H7 (cell line): ENCODE measurements at places on chromosomes 6 and 20. TPM values are rescaled to one million over a fixed set of nuclear protein-coding genes. Genes with fewer than 3 reads are reported as not detected.
A peak's percentile ranks its signal among the peaks of the same experiment; 100 is the strongest.

DNA sequence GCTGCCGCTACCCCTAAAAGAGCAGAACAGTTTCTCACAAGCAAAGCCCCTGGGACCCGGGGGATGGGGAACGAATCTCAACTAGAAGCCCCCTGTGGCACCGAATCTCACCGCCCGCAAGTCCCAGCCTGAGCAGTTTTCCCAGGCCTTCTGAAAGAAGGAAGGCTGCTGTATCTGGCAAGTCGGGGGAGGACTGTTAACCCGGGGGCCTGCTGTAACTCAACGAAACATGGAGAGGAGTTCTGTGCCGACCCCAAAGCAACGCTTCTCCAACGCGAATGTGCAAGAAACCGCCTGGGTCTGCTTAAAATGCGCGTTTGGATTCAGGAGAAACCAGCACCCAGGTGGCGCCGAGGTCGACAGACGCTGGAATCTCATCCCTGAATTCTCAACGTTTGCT lies 34.2 kb downstream of the DLL1 start:
- DNase-seq = no peak

GRCh38 chr6:115441651-115442050 lies 619.0 kb downstream of the FRK start:
- no peak for DNase-seq

DNA sequence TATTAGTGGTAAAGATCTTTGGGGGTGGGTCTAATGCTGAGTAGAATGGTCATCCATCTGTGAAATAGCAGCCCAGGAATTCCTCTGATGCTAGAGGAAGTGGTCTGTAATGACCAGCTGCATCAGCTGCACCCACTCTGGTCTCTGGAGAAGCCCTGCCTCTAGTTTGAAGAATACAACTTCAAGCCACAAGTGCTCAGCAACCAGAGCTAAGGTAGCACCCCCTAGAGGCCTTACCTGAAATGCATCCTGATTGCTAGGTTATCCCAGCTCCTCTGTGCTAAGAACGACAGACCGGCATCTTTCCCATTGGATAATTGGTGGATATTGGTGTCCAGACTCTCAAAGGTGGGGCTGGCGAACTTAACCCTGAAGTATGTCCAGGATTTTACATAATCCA lies 58.2 kb downstream of the DNAH8 start:
- DNase-seq = peak; percentile 49

GABBR1 gene
- total RNA-seq = 21.8 and 23.2 TPM in 2 replicates

- no peak for DNase-seq
Measured at GRCh38 chr20:10632721-10633509, 40.9 kb downstream of the JAG1 start.

KCNK15 gene
- 0.14 TPM in 1 of 2 replicates, not detected in the other for total RNA-seq

DNA sequence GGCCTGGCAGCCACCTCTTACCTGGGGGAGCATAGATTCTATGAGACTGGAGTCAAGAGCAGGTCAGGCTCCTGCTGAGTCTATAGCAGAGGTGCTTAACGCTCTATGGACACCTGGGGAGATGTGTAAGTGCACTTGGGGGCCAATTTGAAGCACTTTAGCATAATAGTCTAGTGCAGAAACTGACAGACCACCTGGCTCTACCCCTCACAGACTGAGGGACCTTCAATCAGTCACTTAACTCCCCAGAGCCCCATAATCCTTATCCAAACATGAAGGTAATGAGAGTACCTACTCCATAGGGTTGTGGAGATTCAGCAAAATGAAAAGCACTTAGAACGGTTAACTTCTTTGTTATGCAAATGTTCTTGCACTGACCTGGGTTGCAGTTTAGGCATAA lies 87.3 kb upstream of the SLC22A16 start:
- DNase-seq = no peak

- peak; percentile 33 for DNase-seq
Measured at GRCh38 chr6:167588920-167589614, 237.6 kb upstream of the AFDN start.

- DNase-seq = no peak
Measured at GRCh38 chr20:8208226-8208625, 76.2 kb downstream of the PLCB1 start.

GSTA2 gene
- total RNA-seq = not detected in 2 replicates

C20orf141 gene
- total RNA-seq = not detected in 2 replicates

GRCh38 chr6:10586302-10586701 lies 65.2 kb downstream of the GCNT2 start:
- no peak for DNase-seq

- DNase-seq = no peak
Measured at GRCh38 chr6:43861212-43861894, 91.3 kb downstream of the VEGFA start.

DNA sequence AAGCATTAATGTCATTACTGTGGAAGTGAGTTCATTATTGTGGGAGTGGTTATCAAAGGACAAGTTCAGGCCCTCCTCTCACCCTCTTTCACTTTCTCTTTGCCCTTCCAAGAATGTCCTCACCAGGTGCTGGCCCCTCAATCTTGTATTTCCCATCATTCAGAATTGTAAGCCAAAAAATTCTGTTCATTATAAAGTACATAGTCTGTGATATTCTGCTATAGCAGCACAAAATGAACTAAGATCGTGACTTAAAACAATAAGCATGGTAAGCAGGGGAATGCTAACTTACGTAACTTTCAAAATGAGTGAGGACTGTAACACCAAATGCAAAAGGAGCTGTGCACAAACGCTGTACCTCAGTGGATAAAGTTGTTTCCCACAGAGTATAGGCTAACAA lies 515.7 kb upstream of the BTBD3 start:
- no peak for DNase-seq

TMEM14C gene
- total RNA-seq = 129 and 153 TPM in 2 replicates

NKX2-4 gene
- total RNA-seq = not detected in 2 replicates

GRCh38 chr6:91196729-91197128 lies 609.9 kb upstream of the MAP3K7 start:
- DNase-seq = no peak

DNA sequence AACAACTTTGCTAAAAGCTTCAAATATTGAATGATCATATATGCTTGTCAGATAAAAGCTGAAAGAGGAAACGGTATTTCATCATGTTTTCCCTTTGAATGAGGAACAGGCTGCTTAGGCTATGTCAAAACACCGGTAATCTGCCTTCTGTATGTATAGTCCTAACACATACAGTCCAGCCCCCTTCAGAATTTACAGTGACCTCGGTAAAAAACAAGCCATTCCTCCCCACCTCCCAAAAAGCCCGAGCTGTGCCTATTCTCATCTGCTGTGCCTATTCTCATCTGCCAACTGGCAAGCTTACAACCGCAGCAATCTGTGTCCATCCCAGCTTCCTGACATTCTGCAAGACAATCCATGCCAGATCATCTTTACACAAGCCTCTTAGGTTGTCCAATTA lies 26.8 kb upstream of the UBE2J1 start:
- DNase-seq = no peak

DNA sequence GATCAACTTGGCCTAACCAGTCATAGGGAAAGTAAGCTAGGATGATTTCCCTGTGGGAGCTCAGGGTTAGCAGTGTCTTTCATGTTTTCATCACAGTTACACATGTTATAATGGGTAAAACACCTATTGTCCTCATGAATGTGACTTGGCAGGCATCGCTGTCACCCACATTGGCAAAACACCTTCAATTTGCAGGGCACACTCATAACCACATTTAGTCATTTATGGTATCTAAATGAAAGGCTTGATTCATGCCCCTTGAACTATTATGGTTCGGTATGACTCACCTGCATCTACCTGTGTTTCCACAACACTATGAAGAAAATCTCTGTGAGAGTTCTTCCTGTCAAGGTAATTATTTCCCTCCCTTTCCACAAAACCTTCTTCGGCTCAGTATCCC lies 49.2 kb downstream of the FRK start:
- DNase-seq = no peak

GRCh38 chr6:82408952-82409431 lies 45.4 kb downstream of the TPBG start:
- DNase-seq = no peak

DNA sequence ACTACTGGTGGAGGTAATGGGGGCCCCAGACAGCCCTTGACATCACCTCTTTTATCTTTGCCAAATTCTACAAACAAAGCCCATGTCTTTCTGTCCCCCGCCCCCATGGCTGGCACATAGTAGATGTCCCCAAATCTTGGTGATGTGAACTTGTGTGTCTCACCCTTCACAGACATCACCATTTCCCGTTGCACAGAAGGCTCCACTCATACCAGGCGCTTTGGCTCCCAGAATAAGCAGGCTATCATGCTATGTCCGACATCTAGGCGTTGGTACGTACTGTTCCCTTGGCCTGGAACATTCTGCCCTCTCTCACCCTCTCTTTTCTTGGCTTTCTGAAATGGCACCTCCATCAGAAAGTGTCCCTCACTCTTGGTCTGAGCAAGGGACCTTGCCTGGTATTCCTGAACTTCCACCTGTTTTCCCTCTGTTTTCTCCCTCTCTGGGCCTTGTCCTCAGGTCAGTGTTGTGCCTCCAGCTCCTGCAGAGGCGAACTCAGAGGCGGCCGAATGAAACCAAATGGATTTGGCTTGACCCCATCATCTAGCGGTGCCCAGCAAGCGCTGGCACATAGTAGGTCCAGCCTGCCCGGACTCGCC lies 968 bp upstream of the CCN5 start:
- no peak for DNase-seq

GRCh38 chr20:33894798-33895197 lies 83.7 kb downstream of the CHMP4B start:
- no peak for DNase-seq

- DNase-seq = no peak
Measured at GRCh38 chr6:138334000-138334399, 43.7 kb upstream of the SMIM28 start.

DNA sequence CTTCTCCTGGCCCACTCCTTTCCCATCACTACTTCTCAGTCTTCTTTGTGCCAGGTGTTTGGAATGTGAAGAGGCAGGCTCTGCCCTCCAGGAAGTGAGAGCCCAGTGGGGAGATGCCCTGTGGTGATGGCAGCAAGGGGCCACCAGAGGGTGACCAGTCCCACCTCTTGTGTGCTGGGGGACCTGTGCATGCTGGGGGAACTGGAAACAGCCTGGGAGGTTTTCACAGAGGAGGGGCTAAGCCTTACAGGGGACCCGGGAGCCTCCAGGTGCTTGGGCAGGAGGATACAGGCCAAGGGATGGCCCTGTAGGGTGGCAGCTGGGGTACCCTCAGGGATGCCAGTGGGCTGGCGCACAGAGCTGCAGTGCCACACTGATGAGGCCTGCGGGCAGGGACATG lies 72.3 kb downstream of the RAMACL start:
- DNase-seq = peak; percentile 64
